ENCODE measurements at places on chromosomes 7 and 10. TPM values are rescaled to one million over a fixed set of nuclear protein-coding genes. Genes with fewer than 3 reads are reported as not detected.

The FAM237B gene
- total RNA-seq: not detected

The LRRC17 gene
- 7.8 TPM for total RNA-seq

The NKX1-2 gene
- not detected for total RNA-seq

The OR13A1 gene
- not detected for total RNA-seq

The EGFR gene
- total RNA-seq: 48.1 TPM

The ANXA8L1 gene
- total RNA-seq: 3.3 TPM

The GLI3 gene
- total RNA-seq: 2.6 TPM

The SAMD9 gene
- total RNA-seq: 0.87 TPM

The ITIH2 gene
- not detected for total RNA-seq

The SPDYE9 gene
- not detected for total RNA-seq

The ITPRID1 gene
- total RNA-seq: not detected

The SHTN1 gene
- 15.9 TPM for total RNA-seq

The DGKI gene
- total RNA-seq: 0.69 TPM

The SPRN gene
- total RNA-seq: 0.12 TPM

The ZNF365 gene
- 2.0 TPM for total RNA-seq

The SPDYE5 gene
- not detected for total RNA-seq

The ANKIB1 gene
- total RNA-seq: 20.9 TPM

The ST7 gene
- 19.4 TPM for total RNA-seq

The PNLIPRP3 gene
- total RNA-seq: not detected

The TLL2 gene
- total RNA-seq: 3.3 TPM

The ELFN1 gene
- 0.23 TPM for total RNA-seq

The ALDH18A1 gene
- total RNA-seq: 91.8 TPM

The EBF3 gene
- total RNA-seq: not detected

The CHAT gene
- not detected for total RNA-seq

The NUPR2 gene
- total RNA-seq: 0.65 TPM

The CYP2C8 gene
- 0.07 TPM for total RNA-seq

The CHN2 gene
- 5.1 TPM for total RNA-seq

The HYAL4 gene
- total RNA-seq: not detected
